ENCODE measurements at places on chromosomes 12 and 14.
A peak's percentile ranks its signal among the peaks of the same experiment; 100 is the strongest.

- H3K4me1 ChIP-seq: no peaks in the 10 kb centered on the region
- H3K27ac ChIP-seq: no peak overlapping the region
- DNase-seq: no peak
- no peak overlapping the region for H3K4me3 ChIP-seq
Measured at GRCh38 chr12:19030180-19030579, 99.4 kb upstream of the PLEKHA5 start.

GRCh38 chr12:116735951-116736599 lies 1.8 kb downstream of the SPRING1 start:
- H3K27me3 ChIP-seq: no peaks in the 10 kb centered on the region
- no peaks in the 10 kb centered on the region for H3K36me3 ChIP-seq
- peaks cover 8% of the 10 kb centered on the region for H3K4me1 ChIP-seq

DNA sequence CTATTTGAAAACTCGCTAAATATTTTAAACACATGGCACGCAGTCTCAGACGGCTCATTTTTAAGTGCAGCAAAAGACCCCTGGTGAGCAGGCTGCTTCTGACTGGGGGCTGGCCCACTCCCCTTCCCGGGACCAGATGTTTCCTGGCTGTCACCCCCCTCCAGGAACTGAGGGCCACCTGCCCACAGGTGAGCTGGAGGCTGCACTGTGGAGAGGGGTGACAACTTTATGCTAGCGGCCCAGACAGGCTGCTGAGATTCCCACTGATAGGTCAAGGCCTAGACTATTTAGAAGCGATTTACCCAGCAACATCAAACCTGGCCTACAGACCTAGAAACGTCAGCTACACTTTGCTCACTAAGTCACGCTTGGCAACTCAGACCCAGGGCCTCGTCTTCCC lies 92.1 kb downstream of the BCL11B start:
- H3K4me3 ChIP-seq: no peak overlapping the region
- no peaks in the 10 kb centered on the region for H3K4me1 ChIP-seq
- H3K36me3 ChIP-seq: no peaks in the 10 kb centered on the region
- no peaks in the 10 kb centered on the region for H3K27me3 ChIP-seq

DNA sequence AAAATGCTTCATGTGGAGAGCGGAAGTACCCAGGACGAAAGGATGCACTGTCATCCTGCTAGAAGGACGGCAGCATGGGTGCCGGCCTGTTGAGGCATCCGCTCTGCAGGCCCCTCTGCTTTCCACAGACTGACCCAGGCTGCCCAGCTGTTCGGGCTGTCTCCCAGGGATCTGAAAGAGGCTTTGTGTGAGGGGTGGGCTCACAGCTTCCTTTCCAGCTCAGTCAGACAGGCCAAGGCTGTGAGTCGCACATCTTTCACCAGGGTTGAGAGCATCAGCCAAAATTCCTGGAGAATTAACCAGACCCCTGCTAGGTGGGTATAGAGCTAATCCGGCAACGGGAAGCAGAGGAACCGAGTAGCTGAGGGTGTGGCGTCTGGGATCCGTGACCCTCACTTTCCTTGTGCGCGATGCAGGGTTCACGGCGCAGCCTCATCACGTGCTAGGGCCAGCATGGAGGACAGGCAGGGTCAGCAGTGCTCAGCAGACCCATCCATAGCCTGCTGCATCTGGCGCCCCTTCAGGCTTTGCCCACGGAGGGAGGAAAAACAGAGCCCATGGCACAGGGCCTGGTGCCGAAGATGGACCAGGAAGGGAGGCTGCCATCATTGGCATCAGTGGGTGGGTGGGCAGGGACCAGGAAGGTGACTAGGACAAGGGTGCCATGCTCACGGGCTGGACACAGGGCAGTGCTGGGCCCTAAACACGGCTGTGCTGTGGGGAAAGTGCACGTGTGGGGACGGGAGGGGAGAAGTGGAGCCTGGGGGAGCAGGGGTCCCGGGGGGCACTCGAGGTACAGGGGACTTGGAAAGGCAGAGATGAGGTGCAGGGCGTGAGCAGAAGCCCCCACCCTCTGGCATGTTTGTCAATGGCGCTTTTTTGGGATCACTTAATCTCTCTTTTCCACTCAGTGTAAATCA lies 9.2 kb upstream of the SIVA1 start:
- DNase-seq: no peak
- H3K27ac ChIP-seq: no peak overlapping the region

GRCh38 chr12:75909714-75910656 lies 121.6 kb downstream of the PHLDA1 start:
- no peak overlapping the region for H3K27ac ChIP-seq
- no peak overlapping the region for H3K4me3 ChIP-seq
- H3K27me3 ChIP-seq: no peaks in the 10 kb centered on the region
- no peaks in the 10 kb centered on the region for H3K36me3 ChIP-seq
- no peak for DNase-seq

DNA sequence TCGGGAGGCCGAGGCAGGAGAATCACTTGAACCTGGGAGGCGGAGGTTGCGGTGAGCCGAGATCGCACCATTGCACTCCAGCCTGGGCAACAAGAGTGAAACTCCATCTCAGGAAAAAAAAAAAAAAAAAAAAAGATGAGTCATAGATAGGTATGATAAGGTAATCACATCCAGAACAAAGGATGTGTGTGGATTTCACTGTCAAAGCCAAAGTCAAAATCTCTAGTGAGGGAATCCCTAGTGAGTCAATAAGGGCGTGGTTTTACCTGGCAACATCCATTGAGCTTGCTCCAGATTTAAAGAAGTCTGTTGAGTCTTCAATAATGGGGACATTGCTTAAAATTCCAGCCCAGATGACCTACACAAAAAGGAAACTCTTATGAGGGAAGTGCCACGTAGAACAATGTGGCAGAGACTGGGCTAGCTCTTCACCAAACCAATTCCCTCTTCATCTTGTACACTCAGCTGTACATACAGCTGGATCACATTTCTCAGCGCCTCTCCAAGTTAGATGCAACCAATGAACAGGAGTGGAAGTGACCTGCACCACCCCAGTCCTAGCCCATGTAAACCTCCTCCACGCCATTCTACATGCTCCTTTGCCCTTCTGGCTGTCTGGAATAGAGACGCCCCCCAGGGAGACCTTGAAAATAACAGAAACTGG lies 23.4 kb downstream of the ALDH1L2 start:
- H3K36me3 ChIP-seq: no peaks in the 10 kb centered on the region
- no peak for DNase-seq
- no peak overlapping the region for H3K4me3 ChIP-seq
- no peak overlapping the region for H3K27ac ChIP-seq
- no peaks in the 10 kb centered on the region for H3K4me1 ChIP-seq
- H3K27me3 ChIP-seq: no peaks in the 10 kb centered on the region

DNA sequence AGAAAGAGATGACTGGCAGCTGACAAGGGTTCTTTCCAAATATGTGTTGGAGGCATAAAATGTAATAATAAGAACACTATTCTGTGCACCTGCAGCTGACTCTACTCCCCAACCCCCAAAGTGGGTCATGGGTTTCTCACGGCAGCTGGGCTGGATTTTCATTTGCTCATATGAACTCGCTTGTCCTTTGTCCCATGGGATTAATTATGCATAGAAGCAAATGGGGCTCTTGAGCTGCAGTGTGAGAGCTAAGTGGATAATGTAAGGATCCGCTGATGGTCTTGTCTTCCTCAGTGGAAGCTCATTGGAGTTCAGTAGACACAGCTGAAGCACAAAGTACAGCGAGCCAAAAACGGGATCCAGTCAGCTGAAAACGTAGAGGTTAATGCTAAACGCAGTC lies 46.3 kb downstream of the TTC8 start:
- no peak for DNase-seq
- H3K4me1 ChIP-seq: no peaks in the 10 kb centered on the region
- no peaks in the 10 kb centered on the region for H3K36me3 ChIP-seq
- no peak overlapping the region for H3K4me3 ChIP-seq

GRCh38 chr12:43896496-43896895 lies 60.6 kb downstream of the TMEM117 start:
- H3K4me1 ChIP-seq: no peaks in the 10 kb centered on the region
- H3K4me3 ChIP-seq: no peak overlapping the region
- DNase-seq: no peak
- no peaks in the 10 kb centered on the region for H3K36me3 ChIP-seq
- H3K27me3 ChIP-seq: no peaks in the 10 kb centered on the region

- H3K27ac ChIP-seq: peak overlapping the region; percentile 15
- peaks cover 24% of the 10 kb centered on the region for H3K4me1 ChIP-seq
- peak; percentile 71 for DNase-seq
- peaks cover 22% of the 10 kb centered on the region for H3K36me3 ChIP-seq
- H3K4me3 ChIP-seq: no peak overlapping the region
Measured at GRCh38 chr12:104998423-104999346, 12.6 kb downstream of the NOPCHAP1 start.

GRCh38 chr14:73903028-73903427 lies 16.4 kb downstream of the ZNF410 start:
- H3K36me3 ChIP-seq: no peaks in the 10 kb centered on the region
- H3K4me3 ChIP-seq: no peak overlapping the region
- H3K4me1 ChIP-seq: no peaks in the 10 kb centered on the region
- no peak for DNase-seq
- H3K27ac ChIP-seq: no peak overlapping the region

DNA sequence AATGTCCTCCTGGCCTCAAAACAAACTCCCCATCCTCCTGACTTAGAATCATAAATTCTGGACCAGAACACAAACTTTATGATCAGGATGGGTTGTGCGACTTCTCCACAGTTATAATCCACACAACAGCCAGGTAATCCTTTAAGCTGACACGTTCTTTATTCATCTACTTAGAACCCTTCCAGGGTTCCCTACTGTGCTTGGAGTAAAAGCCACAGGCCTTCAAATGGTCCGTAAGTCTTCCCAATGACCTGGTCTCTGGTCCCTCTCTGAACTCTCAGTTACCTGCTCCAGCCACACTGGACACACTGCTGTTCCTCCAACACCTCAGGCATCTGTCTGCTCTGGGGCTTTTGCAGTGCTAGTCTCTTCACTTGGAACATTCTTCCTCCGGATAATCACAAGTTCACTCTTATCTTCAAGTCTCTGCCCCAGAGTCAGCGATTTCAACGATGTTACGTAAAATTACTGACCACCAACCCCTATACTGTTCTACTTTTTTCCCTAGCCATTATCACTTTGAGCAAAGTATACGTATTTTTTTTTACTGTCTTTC lies 1.7 kb upstream of the RNASE7 start:
- no peak overlapping the region for H3K4me3 ChIP-seq
- DNase-seq: no peak
- H3K27me3 ChIP-seq: no peaks in the 10 kb centered on the region

- no peak overlapping the region for H3K27ac ChIP-seq
- H3K4me3 ChIP-seq: no peak overlapping the region
- H3K36me3 ChIP-seq: no peaks in the 10 kb centered on the region
- peaks cover 5% of the 10 kb centered on the region for H3K4me1 ChIP-seq
- DNase-seq: no peak
- no peaks in the 10 kb centered on the region for H3K27me3 ChIP-seq
Measured at GRCh38 chr12:51926064-51926632, 18.8 kb downstream of the ACVRL1 start.

DNA sequence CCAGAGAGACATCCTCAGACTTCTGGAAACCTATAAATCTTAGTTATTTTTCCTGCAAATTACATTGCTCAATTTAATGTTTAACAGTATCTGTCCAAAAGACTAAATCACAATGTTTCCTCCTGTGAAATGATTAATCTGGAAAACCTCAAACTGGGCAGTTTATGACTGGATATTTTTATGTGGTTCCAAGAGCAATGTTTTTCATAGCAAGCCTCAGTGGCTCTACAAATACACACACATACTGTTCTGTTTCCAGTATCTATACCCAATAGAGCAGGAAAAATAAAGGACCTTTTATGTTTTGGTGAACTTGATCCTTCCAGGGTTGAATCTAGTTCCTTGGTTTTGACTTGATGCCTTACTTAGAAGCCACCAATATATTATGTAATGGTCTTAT lies 9.2 kb downstream of the NID2 start:
- no peaks in the 10 kb centered on the region for H3K4me1 ChIP-seq
- no peak for DNase-seq
- no peak overlapping the region for H3K27ac ChIP-seq
- no peaks in the 10 kb centered on the region for H3K27me3 ChIP-seq
- no peaks in the 10 kb centered on the region for H3K36me3 ChIP-seq
- H3K4me3 ChIP-seq: no peak overlapping the region

- no peaks in the 10 kb centered on the region for H3K36me3 ChIP-seq
- peak; percentile 23 for DNase-seq
- H3K27ac ChIP-seq: no peak overlapping the region
- peak overlapping the region; percentile 48 for H3K4me3 ChIP-seq
- H3K27me3 ChIP-seq: no peaks in the 10 kb centered on the region
Measured at GRCh38 chr14:104795781-104796686, 486 bp upstream of the AKT1 start.

DNA sequence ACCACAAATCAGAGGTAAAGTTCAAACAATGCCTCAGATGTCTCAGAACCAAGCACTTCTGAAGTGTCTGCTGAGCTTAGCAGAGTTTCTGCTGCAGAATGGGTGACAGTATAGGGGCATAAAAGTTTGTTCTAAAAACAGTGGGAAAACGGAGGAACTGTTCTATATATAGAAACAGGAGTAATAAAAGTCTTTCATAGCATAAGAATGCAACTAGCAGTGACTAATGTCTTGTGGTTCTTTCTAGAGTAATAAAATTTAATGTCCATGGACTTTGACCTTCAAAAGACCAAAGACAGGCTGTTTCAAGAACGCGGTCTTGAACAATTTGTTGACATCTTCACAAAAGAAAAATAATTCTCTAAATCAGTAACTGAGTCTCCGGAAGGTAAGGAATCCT lies 107.5 kb upstream of the FAR2 start:
- H3K27me3 ChIP-seq: no peaks in the 10 kb centered on the region
- no peak overlapping the region for H3K27ac ChIP-seq
- no peaks in the 10 kb centered on the region for H3K4me1 ChIP-seq
- no peak overlapping the region for H3K4me3 ChIP-seq
- no peaks in the 10 kb centered on the region for H3K36me3 ChIP-seq

DNA sequence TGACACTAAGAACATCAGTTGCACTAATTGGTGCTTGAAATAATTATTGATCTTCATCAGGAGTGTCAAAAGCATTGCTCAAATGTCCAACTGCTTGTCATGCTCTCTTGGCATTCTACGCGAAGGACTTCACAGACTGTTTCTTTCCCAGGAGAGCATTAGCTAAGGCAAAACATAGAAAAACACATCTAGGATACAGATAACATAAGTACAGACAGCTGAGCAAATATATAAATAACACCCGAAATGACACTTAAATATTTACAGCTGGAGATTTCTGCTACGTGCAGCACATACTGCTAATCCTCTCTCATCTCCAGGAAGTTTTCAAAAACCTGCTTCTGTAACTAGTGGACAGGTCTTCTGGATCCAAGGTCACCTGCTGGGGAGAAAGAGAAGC lies 120.0 kb upstream of the PRMT8 start:
- H3K27me3 ChIP-seq: peaks cover 31% of the 10 kb centered on the region
- no peak for DNase-seq
- no peaks in the 10 kb centered on the region for H3K36me3 ChIP-seq
- no peak overlapping the region for H3K27ac ChIP-seq
- no peaks in the 10 kb centered on the region for H3K4me1 ChIP-seq
- H3K4me3 ChIP-seq: no peak overlapping the region

- H3K27ac ChIP-seq: no peak overlapping the region
- no peaks in the 10 kb centered on the region for H3K36me3 ChIP-seq
- no peak overlapping the region for H3K4me3 ChIP-seq
- DNase-seq: no peak
Measured at GRCh38 chr12:128872303-128872702, 19.0 kb downstream of the GLT1D1 start.

All from MM.1S (cell line).